ENCODE measurements at places on chromosomes 12 and 14.

- no peak for DNase-seq
These were observed 3.8 kb downstream of the GXYLT1 start for GRCh38 chr12:42140901-42141300.

- no peak for DNase-seq
These were observed 13.2 kb upstream of the SELPLG start for GRCh38 chr12:108646600-108647579.

- no peak for DNase-seq
These were observed 398.7 kb downstream of the SOX5 start for GRCh38 chr12:23550753-23551152.

- DNase-seq = no peak
These were observed 102.0 kb downstream of the FSCB start for GRCh38 chr14:44405011-44405486.

GRCh38 chr12:123049398-123050240 lies 69.1 kb downstream of the ARL6IP4 start:
- DNase-seq = no peak

Data from NCI-H1092 (cell line).